ENCODE measurements at places on chromosomes 5 and 9. TPM values are rescaled to one million over a fixed set of nuclear protein-coding genes. Genes with fewer than 3 reads are reported as not detected.

Gene MCCC2
- 41.5 TPM for total RNA-seq

GRCh38 chr9:124220946-124221451 is 36.8 kb upstream of the NEK6 start:
- DNase-seq = no peak

Gene SELENOP
- 1,212 TPM for total RNA-seq

DNA sequence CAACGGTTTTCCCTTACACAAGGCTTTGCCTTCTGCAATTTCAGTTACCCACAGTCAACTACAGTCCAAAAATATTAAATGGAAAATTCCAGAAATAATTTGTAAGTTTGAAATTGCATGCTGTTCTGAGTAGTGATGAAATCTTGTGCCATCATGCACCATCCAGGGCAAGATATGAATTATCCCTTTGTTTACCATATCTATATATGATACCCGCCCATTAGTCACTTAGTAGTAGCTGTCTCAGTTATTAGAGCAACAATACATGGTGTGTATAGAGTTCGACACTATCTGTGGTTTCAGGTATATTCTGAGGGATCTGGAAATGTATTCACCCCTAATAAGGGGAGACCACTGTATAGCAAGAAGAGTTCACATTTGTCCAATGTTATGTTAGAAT is 29.4 kb downstream of the ERBIN start:
- no peak for DNase-seq

DNA sequence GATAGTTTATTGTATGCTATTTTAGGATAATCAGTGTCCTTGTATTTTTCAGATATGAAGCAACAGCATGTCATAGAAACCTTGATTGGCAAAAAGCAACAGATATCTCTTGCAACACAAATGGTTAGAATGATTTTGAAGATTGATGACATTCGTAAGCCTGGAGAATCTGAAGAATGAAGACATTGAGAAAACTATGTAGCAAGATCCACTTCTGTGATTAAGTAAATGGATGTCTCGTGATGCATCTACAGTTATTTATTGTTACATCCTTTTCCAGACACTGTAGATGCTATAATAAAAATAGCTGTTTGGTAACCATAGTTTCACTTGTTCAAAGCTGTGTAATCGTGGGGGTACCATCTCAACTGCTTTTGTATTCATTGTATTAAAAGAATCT is 14.5 kb downstream of the CCT5 start:
- DNase-seq = no peak

Measured in omental fat pad (tissue), 4 donors.